ENCODE measurements at places on chromosomes 5 and 9.

- no peak for DNase-seq
These were observed 12.5 kb downstream of the CARD6 start for GRCh38 chr5:40853632-40854192.

DNA sequence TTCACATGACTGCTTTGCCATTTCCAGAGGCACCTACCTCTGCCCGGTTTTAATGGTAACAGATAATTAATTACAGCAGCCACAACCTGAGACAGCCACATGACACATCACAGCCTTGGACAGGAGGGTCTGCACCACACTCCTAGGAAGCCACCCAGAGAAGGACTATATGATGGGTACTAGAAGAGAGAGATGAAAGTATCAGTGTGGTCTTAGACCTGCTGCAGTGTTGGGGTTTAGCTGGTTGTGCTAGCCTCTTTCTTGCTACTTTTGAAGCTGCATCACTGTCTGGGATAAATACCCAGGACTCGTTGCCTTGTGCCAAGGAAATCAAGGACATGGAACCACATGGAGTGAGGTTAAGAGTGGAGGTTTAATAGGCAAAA, 266.4 kb downstream of the ICE1 start:
- no peak for DNase-seq

GRCh38 chr5:55159763-55160492, at the start of gene GPX8:
Gene GPX8, plus strand, starts transcription at chr5:55160171. Its CDS starts 22 bp downstream, at chr5:55160193.
- DNase-seq: no peak

DNA sequence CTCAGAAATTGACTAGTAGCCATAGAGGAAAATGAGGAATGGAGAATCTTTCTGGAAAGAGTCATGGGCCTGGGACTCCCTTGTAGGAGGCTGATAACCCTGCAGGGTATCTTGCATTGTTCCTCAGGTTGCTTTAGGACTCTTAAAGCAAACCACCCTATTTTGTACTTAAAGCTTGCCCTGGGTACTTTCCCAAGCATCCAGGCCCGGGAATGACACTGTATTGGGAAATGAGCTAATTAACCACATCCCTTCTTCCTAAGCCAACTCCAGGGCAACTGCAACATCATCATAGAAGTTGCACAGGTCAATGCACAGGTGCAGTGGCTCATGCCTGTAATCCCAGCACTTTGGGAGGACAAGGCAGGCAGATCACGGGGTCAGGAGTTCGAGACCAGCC, 55.9 kb downstream of the UGCG start:
- no peak for DNase-seq

- no peak for DNase-seq
These were observed 5.9 kb downstream of the COL5A1 start for GRCh38 chr9:134647359-134648080.

DNA sequence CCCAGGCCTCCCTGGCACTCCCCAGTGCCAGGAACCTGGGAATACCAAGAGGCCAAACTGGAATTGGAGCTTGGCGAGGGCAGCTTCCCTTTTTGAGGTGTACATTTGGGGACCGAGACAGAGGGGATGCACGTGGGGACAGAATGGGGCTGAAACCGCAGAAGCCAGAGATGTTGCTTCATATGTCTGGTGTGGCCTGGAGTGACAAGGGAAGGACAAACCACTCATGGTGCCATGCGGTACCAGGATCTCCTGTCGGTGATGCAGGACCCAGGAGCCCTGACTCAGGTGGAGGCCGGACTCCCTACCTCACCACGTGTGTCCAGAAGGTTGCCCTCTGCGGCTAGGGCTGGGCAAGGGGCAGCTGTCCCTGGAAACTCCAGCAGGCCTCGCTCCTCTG, 4.0 kb upstream of the CSF2 start:
- no peak for DNase-seq

DNA sequence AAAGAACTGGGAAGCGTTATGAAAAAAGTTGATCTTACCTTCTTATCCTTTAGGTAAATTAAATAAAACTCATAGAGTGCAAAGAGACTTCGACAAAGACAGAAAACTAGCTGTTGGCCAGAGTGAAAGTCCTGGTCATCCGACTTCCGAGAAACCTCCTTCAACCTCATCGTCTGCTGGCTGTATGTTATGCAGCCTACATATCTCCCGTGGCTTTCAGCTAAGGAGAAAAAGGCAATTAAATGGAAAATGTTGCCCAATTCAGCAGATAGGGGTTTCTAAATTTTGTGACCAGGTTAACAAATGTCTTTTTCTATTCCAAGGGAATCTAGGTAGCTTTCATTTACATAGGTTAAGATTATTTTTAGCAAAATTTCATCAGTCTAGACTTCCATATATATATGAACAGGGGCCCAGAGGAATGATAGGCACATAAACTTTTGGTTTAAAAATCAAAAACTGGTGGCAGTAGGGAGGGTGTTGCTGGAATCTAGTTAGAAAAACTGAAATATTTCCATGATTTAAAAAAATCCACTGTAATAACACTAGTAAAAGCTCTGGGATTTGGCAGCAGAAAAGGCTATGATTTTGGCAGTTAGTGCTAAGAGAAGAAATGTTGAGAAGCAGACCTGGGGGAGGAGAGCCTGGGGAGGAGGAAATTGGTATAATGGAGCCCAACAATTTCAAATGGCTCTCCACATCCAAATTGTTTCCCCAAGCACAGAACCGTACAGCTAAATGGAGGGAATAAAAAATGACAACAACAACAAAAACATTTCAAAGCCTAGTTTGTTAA, 32.1 kb downstream of the RAI14 start:
- DNase-seq: no peak

- DNase-seq: no peak
These were observed 218.6 kb downstream of the TMEM38B start for GRCh38 chr9:105912863-105913516.

DNA sequence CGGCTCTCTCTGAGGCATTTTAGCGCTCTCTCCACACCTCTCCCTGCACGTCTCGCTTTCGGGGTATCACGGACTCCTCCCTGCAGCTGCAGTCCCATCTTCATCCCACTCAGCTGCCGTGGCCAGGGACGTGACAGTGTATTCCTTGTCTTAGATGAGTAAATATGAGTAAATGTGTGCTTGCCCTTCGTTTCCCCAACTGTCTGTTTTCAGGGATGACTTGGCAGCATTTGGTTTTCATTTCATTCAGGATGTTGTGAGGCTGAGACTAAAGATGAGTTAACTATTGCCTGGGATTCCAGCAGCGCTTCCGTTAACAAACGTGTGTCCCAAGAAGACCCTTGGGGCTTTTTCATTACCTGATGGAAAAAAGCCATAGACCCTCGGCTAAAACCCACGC, 29.5 kb downstream of the GDNF start:
- no peak for DNase-seq

- DNase-seq: no peak
These were observed 67.0 kb upstream of the ATG10 start for GRCh38 chr5:81904861-81905260.

- DNase-seq: peak; percentile 21
These were observed 17.7 kb downstream of the IL31RA start for GRCh38 chr5:55868846-55869245.

DNA sequence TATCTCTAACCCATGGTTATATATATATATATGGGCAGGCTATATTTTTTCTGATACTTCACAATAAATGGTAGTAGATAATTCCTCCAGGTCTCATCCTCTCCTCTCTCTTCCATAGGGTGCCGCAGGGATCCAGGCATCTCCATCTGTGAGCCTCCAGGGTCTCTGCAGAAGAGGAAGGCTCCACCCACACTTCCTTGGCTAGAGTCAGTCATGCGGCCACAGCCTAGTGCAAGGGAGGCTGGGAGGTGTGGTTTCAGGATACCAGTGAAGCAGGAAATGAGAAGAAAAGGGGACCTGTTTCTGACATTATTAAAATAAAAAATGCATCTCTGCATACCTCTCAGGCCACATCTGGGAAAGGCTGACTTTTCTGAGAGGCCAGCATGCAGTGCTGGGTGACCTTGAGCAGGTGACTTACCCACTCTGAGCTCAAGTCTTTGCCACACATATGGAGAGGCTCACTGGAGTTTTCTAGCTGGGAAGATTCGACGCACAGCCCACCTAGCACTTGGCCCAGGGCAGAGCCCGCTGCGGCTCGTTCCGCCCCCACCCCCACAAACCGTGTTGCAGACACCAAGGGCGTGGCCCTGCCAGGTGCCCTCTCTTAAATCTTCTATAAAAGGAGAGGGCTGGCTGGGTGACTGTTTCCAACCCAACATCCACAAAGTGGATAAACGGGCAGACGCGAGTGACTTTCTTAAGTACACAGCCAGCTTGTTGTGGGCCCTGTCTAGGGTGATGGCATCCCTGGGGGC, 47.9 kb downstream of the OLFM1 start:
- no peak for DNase-seq

All from 8988T (cell line).